ENCODE measurements at places on chromosomes 1 and 21. TPM values are rescaled to one million over a fixed set of nuclear protein-coding genes. Genes with fewer than 3 reads are reported as not detected.

GBP7 gene
- not detected for total RNA-seq

LCE1C gene
- total RNA-seq: not detected

GFI1 gene
- total RNA-seq: not detected

GPX7 gene
- total RNA-seq: 27.0 TPM

AMPD1 gene
- not detected for total RNA-seq

S100A9 gene
- 2.5 TPM for total RNA-seq

TRIM46 gene
- total RNA-seq: 3.5 TPM

Measured in bronchial smooth muscle cell (primary cell).